ENCODE measurements at places on chromosomes 5 and 9.

DNA sequence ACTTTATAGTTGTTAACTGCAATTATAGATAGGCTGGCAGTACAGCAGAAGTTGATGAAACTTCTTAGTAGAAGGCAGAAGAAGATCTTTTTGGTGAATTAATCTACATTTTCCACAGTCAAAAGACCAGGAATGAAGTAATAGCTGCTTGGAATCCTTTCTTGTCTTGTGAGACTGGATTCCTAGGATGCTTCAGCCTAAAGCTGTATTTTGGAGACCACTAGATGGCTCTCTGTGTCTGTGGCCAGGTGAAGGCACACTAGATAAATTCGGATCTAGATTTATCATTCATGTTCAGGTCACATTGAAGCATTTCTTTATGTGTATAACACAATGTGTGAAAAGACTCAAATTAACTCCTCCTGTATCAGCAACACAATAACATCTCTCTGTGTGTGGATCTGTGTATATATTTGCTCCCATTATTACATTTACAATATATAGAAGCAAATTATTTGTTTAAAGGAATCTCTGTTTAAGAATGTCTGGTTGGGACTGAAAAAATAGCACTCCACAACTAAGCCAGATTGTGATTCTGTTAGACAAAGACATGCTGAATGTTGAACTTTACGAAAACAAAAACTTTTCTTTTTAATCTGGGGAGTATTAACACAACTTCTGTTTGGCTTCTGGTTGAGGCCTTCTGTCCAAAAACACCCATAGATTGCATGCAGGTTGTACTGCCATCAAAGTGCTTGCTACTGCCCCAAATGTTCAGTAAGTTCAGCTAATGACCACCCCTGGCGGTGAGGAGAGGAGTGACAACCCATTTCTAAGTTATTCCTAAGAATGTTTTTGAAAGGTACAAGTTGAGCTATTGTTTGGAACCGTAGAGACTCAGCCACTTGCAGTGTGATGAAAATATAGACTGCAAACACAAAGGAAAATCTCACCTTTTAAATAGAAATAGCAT is 10.6 kb downstream of the GRIN3A start:
- DNase-seq: no peak

GRCh38 chr5:154193283-154193682 is 2.8 kb downstream of the GALNT10 start:
- no peak for DNase-seq

DNA sequence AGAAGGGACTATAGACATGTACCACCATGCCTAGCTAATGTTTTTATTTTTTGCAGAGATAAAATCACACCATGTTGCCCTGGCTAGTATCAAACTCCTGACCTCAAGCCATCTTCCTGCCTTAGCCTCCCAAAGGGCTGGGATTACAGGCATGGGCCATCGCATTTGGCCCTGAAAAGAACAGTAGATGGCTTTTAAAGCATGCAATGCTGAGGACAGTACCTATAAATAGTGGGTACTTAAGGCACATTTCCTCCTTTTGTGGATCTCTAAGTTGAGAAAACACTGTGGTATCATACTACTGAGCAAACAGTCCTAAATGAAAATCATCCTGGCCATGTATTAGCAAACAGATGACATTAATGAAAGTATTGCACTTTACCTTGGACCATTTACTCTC is 119.4 kb downstream of the TTC39B start:
- no peak for DNase-seq

GRCh38 chr9:78596346-78596745 is 299.4 kb downstream of the PSAT1 start:
- DNase-seq: no peak

- DNase-seq: no peak
Observed at GRCh38 chr9:7671847-7672246, 127.7 kb downstream of the DMAC1 start.

DNA sequence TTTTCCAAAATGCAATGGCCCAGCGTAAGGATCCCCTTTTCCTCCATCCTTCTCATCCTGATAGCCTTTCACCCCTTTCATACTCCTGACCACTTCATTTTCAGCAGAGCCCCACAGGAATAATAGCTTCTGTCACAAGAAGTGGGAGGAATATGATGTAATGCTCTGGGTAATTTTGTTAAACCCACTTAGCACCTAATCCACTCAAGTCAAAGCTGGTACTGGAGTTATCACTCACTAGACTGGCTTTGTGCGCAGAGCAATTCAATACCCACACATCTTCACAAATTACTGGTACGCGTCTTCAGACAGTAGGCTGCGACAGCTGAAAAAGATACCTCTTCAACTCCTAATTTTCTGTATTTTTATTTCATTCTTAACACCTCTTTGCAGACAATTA is 2232.8 kb upstream of the WWC1 start:
- DNase-seq: no peak

- no peak for DNase-seq
Observed at GRCh38 chr9:98231770-98232478, 23.5 kb downstream of the TBC1D2 start.

DNA sequence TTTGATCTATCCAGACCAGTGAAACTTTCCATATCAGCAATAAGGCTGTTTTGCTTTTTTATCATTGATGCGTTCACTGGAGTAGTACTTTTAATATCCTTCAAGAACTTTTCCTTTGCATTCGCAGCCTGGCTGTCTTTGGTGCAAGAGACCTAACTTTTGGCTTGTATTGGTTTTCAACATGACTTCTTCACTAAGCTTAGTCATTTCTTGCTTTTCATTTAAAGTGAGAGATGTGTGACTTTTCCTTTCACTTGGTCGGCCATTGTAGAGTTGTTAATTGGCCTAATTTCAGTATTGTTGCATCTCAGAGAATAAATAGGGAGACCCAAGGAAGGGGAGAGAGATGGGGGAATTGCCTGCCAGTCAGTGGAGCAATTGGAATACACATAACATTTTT is 26.4 kb upstream of the CMYA5 start:
- DNase-seq: no peak

GRCh38 chr5:165039748-165040147 is 1534.3 kb downstream of the MAT2B start:
- no peak for DNase-seq

- DNase-seq: no peak
Observed at GRCh38 chr5:128225245-128226030, 141.9 kb downstream of the SLC12A2 start.

GRCh38 chr5:88825584-88826315 is 57.2 kb downstream of the MEF2C start:
- no peak for DNase-seq

GRCh38 chr9:113368982-113369854 is 7.6 kb downstream of the HDHD3 start:
- no peak for DNase-seq

- no peak for DNase-seq
Observed at GRCh38 chr5:145588113-145588512, 247.0 kb downstream of the PRELID2 start.

- DNase-seq: no peak
Observed at GRCh38 chr9:18798106-18798505, 234.9 kb downstream of the SAXO1 start.

DNA sequence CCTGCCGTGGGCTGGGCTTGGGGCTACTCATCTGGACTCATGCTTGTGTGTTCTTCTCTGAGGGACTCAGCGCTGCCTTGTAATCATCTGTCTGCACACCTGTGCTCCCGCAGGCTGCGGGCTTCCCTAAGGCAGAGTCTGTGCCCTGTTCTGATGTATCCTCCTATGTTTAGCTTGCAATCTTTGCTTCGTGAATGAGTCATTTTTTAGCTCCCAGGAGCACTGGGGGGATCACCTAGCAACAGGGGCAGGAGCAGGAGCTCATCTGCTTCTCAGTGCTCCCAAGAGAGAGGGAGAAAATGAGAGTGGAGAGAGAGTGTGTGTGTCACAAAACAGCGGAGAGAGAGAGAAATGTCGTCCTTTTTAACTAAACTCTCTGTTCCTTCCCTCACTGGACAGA is 202.4 kb upstream of the ZNF618 start:
- DNase-seq: peak; percentile 5

GRCh38 chr5:24385070-24385469 is 259.7 kb downstream of the CDH10 start:
- DNase-seq: no peak

- no peak for DNase-seq
Observed at GRCh38 chr5:122757285-122757684, 17.6 kb upstream of the SNX2 start.

- DNase-seq: no peak
Observed at GRCh38 chr5:102290004-102290403, 6.1 kb downstream of the SLCO4C1 start.

- DNase-seq: no peak
Observed at GRCh38 chr5:56725711-56726411, 89.5 kb upstream of the MAP3K1 start.

DNA sequence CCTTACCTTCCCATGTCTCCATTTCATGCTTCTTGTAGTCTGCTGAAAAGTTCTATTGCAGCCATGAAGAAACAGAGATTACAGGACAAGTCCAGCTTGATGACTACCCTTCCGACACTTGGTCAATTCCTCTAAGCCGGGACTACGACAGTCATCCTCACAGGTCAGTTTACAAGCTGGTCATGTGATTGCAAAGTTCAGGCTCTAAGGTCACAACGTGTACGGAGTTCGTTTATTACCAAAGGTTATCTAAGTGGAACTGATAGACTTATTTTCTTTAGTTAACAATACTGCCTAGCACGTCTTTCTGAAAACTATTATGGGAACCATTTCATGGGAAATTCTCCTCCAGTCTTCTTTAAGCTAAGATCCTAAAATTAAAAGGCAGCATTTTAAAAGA is 88.5 kb upstream of the NR5A1 start:
- no peak for DNase-seq

GRCh38 chr5:60366489-60366888 is 333.5 kb downstream of the DEPDC1B start:
- no peak for DNase-seq

DNA sequence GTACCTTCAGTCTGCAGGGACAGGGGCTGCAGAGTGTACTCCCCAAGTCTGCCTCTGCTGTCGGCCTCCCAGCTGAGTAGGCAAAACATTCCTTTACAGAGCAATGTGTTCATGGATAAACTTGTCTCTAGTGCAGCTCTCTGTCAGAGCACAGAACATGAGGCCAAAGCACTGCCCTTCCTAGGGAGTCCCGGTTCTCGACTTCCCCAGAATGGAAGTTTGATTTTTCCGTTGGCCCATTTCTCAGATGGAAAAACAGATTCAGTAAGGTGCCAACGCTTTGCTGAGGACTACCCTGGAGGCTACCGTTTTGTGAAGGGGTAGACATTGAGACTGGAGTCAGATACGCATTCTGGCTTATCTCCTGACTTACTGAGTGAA is 422 bp upstream of the TRIM32 start:
- no peak for DNase-seq

DNA sequence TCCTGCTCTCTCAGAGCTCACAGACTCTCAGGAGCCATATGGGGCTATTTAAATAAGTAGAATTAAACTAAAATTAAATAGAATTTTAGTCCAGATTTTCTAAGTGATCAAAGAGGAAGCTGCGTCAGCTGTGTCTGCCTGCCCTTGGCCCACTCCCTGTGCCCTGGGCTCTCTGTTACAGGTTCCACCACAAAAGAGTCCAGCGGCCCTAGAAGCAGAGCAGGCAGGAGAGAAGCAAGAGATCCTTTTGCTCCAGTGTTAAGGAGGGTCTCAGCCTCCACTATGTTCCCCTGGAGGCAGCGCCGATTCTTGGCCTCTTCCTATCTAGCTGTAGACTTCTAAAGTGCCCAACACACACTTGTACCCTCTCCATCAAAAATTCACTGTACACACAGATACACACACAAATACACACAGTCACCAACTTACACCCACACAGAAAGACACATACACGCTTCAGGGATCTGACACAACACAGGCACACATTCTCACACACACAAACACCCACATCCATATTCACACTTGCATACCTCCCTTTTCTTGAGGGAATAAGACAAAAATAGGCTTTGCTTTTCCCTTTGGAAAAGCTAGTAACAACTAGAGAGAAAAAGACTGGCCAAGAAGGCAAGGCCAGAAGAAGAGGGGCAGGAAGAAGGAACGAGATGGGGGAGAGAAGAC is 5.5 kb upstream of the TNIP1 start:
- no peak for DNase-seq

- no peak for DNase-seq
Observed at GRCh38 chr5:147055850-147056566, 177.5 kb upstream of the PPP2R2B start.

DNA sequence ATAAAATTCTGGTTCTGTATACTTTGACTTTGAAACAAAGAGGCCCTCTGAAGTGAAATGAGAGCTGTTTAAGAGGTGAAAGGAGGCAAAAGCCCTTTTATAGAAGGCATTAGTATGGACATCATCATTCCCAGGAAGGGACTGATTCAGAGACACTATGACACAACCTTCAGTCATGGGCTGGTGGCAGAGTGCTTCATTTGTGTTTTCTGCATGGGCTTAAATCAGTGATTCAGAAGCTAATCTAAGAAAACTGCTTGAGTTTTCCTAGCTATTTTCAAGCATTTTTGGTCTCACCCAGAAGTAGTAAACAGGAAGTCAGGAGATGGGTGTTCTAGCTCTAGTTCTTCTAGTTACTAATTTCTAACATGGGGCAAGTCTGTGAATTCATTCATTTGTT is 288.9 kb downstream of the TRPM3 start:
- DNase-seq: no peak

DNA sequence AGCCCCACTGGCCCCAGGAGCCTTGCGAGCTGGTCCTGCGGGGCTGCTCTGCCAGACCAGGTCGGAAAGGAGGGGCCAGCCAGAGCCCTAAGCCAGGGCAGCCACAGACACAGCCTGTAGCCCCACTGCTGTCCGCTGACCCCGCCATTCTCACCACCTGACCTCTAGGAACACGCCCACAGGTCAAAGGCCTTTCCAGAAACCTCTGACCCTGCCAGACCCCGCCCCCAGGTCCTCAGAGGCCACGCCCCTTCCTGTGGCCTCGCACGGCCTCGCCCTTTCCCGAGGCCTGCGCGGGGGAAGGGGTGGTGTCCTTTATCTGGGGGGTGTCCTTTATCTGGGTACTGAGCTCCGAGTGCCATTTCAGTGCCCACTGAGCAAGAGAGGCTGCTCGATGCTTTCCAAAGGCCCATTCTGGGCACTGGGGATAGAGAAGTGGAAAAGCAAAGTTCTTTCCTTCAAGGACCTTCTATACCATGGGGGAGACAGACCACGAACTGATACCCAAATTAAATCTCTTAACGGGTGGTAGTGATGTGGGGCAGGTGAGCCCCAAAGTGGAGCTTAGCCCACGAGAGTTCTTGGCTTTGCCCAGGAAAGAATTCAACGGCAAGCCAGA is 46.5 kb downstream of the P4HA2 start:
- DNase-seq: no peak

- no peak for DNase-seq
Observed at GRCh38 chr9:89000371-89000781, 9.1 kb downstream of the S1PR3 start.

DNA sequence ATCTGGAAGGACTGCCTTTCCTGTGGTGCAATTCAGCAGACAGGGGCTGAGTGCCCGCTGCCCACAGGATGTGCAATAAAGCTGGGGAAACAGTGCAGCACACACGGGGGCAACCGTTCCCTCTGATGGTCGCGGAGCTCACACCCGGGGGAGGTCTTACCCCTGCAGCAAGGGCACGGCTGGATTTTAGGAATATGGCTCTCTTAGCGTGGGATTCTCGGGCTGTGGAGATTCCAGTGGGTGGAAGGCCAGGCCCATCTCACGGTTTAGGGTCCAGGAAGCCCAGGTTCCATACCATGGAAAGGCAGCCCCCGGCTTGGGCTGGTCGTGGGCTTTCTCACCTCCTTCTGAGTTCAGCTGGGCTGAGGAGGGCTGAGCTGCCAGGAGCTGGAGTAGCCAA is 244.1 kb downstream of the MED10 start:
- DNase-seq: no peak

Measured in T1000 (cell line).